ENCODE measurements at places on chromosomes 1 and 21.

DNA sequence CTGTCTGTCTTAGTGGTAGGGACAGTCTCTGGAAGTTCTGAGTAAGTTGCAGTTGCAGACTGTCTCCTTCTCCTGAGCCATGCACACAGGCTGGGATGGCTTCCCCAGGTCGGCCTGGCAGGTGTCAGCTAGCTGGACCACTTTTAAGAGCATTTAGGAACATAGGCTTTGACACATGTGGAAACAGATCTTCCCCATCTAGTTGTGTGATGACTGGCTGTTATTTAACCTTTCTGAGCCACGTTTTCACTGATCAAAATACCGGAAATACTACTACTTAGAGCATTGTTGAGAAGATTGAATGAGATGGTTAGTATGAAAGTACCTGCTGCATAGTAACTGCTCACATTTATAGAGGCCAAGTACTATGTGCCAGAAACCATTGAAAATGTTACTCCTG, 6.2 kb upstream of the MAPKAPK2 start:
- DNase-seq: no peak

DNA sequence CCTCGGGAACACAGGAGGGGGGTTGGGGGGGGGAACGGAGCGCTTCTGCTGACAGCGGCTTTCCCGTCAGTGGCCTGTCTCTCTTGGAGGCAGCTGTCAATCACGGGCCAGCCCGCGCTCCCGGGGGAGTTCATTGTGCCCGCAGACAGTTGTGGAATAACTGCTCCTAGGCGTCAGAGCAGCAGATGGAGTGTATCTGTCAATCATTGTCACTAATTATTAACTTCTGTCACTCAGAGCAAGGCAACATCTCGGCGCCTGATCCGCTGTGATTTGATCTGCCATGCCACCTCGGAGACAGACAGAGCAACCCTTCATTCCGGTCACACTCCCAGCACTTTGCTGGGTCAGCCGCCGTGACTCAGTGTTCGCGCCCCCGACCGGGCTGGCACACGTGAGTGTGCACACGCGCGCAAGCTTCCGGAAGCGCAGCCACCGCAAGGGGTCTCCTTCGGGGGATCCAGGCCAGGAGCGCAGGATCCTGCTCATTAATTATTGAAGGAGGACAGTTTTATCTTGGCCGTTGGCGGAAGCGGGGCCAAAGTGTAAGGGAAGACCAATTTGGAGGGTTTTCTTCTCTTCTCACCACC, 75.8 kb downstream of the RRAGC start:
- DNase-seq: no peak

DNA sequence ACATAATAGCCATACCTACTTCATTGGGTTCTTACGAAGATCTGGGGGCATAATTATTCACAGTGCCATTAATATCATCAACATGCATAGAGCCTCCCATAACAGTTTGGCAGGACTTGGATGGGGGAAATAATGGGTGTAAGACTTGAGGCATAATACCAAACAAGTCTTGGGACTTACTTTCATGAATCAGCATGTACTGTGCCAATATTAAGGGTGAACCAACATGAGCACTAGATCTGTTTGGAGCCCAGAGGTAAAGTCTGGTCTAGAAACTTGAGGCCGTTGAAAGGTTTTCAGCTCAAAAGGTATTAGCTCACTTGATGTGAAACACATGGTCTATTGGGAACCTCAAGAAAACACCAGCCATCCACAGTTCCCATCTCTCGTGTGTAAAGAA, 56.7 kb upstream of the ZC3H11B start:
- no peak for DNase-seq

DNA sequence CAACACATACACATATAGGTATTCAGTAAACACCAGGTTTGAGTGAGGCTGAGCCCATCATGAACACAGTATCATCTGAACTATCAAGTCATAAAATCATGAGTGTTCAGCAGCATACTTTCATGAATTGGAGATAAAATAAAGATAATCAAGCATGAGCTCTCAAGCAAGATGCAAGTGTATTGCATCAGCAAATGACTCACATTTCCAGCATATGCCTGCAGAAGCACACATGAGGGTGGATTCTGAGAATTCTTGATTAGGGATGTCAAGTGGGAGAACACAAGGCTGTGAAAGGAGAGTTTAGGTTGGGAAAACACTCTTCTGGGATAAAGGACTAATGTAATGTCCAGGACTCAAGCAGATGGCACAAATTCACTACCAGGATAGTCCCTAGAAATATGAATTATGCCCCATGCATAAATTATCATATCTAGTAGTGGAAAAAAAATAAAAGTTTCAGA, 299.2 kb downstream of the SRGAP2C start:
- DNase-seq: no peak

Measured in activated T-helper 1 cell treated with Interleukin-2 at 50 U/mL for 16 hours (primary cell).